Stimulated activated CD4-positive, alpha-beta T cell treated with anti-CD3 and anti-CD28 coated beads, Interleukin-1b, Interleukin-23, amount 100 ng/mL, for 1 hour (primary cell): ENCODE measurements at places on chromosomes 2 and 18.
A peak's percentile ranks its signal among the peaks of the same experiment; 100 is the strongest.

- DNase-seq: no peak
Measured at GRCh38 chr18:37846996-37847395, 281.4 kb upstream of the CELF4 start.

DNA sequence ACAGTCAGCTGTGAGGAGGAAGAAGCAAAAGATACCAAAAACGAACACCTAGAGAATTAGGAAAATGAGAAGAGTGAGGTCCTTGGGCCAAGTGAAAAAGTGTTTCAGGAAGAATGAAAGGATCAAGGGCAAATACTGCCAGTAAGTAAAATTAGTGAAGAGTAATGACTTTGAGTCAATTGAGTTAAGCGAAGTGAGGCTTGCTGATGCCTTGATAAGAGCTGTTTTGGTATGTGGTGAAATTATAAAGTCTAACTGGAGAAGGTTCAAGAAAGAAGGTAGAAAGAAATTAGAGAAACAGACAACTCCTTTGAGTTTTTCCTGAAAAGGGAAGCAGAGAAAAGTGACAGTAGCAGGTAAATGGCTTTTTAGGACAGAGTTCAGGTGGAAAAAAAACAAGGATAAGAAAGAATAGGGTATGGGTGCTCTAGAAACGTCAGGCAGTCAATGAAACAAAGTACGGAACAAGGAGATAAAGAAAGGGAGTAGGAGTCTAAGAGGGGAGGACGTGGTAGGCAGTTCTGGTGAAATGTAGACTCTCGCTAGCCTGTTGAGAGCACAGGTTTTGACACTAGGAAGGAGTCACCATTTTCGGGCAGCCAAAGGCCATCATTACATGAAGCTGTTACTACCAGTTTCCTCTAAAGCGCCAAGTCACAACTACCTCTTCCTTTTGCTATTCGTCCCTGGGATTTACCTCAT, 42.9 kb downstream of the SMC6 start:
- no peak for DNase-seq

- DNase-seq: no peak
Measured at GRCh38 chr2:201218780-201219179, 35.8 kb downstream of the CASP10 start.

DNA sequence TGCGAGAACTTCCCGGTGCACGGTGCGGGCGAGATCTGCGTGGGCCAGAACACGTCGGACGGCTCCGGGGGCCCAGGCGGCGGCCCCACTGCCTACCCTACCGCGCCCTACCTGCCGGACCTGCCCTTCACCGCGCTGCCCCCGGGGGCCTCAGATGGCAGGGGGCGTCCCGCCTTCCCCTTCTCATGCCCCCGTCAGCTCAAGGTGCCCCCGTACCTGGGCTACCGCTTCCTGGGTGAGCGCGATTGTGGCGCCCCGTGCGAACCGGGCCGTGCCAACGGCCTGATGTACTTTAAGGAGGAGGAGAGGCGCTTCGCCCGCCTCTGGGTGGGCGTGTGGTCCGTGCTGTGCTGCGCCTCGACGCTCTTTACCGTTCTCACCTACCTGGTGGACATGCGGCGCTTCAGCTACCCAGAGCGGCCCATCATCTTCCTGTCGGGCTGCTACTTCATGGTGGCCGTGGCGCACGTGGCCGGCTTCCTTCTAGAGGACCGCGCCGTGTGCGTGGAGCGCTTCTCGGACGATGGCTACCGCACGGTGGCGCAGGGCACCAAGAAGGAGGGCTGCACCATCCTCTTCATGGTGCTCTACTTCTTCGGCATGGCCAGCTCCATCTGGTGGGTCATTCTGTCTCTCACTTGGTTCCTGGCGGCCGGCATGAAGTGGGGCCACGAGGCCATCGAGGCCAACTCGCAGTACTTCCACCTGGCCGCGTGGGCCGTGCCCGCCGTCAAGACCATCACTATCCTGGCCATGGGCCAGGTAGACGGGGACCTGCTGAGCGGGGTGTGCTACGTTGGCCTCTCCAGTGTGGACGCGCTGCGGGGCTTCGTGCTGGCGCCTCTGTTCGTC, 1.7 kb downstream of the FZD7 start:
- DNase-seq: no peak

DNA sequence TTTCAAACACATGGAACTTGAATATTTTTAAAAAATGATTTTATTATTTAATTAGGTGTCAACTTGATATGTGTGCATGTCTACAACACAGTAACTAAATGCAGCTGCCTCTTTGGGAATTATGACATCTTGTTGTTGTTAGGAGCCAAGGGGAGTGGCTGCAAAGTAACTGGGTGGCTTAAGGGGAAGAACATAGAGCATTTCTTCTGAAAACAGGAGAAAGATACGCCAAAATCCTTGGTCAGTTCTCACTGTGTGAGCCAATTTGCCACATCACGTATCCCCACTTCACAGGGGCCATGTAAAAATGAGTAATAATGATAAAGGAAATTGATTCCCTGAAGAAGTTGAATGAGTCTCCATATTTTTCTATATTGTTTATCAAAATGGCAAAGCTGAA, 309.8 kb upstream of the COL3A1 start:
- no peak for DNase-seq

GRCh38 chr2:11827547-11827946, 81.1 kb downstream of the LPIN1 start:
- DNase-seq: no peak

GRCh38 chr2:145416640-145417039, 896.7 kb upstream of the ZEB2 start:
- no peak for DNase-seq

GRCh38 chr18:41266204-41266603, 688.8 kb upstream of the PIK3C3 start:
- DNase-seq: no peak

GRCh38 chr2:169229590-169229989, 132.7 kb downstream of the LRP2 start:
- DNase-seq: no peak

- DNase-seq: peak; percentile 48
Measured at GRCh38 chr2:189580658-189581353, at the start of gene SLC40A1. Gene SLC40A1 (minus strand): TSS chr2:189580786. CDS start chr2:189580460, 326 bp downstream.

DNA sequence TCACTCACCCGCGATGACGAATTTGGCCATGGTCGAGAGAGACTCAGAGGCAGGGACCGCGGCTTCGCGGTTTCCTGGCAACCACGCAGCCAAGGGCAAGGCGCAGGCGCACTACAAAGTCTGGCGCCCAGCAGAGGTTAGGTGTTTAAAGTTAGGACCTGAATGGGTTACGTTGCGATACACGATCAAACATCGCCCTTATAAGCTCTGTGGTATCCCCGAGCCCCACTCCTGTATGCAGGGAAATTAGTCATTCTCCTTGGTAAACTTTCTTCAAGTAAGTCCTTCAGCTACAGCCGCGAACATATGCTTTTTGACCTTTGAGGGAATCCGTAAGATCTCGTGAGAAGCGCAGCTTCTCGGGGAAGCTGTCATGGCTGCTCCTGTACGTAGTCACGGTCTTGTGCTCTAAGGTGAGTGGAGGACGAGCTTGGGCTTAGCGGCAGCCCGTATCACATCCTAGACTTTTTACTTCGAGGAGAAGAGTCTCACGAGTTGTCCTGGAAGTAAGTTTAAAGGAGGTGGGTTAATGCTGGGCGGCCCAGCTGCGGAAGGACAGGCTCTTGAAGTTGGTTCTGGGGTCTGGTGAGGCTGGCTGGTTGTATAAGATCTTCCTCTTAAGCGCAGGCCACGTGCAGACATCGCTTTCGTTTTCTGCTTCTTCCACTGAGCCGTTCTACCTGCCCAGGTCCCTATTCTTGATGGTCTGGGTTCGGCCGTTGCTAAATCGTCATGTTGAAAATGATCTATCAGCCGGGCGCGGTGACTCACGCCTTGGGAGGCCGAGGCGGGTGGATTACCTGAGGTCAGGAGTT, at the start of the genes FASTKD2 and MDH1B:
Gene FASTKD2 (plus strand): TSS at position 365 of the 815 bp plus-strand sequence. CDS start 1,088 bp downstream, outside the sequence.
Gene MDH1B (minus strand): TSS at position 87 of the 815 bp plus-strand sequence. CDS start 57 bp downstream, at position 30.
- peak; percentile 61 for DNase-seq

DNA sequence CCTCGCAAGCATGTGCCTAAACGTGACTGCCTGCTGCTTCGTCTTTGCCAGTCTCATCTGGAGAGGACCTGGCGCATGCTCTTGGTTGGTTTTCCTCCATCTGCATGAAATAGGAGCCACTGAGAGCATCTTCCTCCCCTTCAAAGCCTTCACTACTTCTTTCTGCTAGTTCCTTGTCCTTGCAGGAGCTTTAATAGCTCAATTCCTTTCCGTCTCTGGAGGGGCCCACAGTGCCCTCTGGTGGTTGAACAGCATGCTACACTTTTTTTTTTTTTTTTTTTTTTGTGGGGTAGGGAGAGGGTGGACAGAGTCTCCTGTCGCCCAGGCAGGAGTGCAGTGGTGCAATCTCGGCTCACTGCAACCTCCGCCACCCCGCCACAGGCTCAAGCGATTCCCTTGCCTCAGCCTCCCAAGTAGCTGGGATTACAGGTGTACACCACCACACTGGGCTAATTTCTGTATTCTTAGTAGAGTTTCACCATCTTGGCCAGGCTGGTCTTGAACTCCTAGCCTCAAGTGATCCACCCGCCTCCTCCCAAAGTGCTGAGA, 59.6 kb downstream of the SP110 start:
- DNase-seq: peak; percentile 30
